Stimulated activated CD8-positive, alpha-beta memory T cell treated with anti-CD3 and anti-CD28 coated beads, Interleukin-7, amount 100 ng/mL, for 24 hours (primary cell): ENCODE measurements at places on chromosomes 4 and X.

GRCh38 chr4:183129675-183130074 is 30.6 kb downstream of the WWC2 start:
- no peak for DNase-seq

GRCh38 chr4:186839122-186840037 is 115.7 kb upstream of the FAT1 start:
- DNase-seq, result no peak

GRCh38 chr4:141652161-141652778 is 15.9 kb downstream of the IL15 start:
- DNase-seq, result no peak

DNA sequence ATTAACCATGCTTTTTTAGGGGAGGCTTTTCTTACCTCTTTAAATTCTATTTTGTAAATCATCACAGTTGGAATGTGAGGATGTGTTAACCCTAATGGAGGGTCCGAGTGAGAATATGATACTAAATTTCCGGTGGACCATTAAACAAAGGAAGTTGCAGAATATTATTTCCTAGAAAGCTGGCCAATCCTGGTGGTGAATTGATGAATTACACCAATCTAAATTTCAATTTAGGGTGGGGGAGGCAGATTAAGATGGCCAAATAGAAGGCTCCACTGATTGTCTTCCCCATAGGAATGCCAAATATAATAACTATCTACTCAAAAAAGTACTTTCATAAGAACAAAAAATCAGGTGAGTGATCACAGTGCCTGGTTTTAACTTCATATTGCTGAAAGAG is 1045.6 kb downstream of the GLUD2 start:
- DNase-seq, result no peak

GRCh38 chr4:98864560-98864959 is 64.4 kb downstream of the EIF4E start:
- DNase-seq, result no peak

DNA sequence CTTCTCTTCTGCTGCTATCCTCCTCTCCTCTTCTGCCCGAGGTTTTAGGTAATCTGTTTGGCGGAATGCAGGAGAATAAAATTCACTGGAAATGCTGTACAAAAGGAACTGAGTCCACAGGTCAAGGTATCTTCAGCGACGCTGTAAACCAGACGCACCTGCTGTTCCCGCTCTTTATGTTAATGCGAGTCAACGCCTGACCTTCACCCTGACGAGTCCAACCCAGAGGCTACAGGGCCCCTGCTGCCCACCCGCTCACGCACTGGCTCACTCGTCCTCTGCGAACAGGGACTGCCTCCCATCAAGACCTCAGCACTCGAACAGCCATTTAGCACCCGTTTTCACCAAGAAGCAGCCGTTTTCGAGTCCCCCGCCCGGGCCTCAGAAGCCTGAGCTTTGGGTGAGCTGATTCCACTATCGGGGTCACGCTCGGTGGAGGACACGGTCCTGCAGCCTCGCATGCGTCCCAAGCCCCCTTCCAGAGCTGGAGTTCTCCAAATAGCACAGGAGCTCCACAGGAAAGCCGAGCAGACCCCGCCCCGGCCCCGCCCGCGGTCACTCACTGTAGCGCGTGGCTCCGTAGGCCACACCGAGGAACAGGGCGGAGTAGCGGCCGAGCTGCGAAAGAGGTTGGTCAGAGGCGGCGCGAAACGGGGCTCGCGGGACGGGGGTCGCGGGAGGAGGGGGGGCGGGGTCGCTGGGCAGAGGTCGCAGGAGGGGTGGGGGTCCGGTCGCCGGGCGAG is 556 bp downstream of the ATP5ME start:
- DNase-seq, result no peak

- DNase-seq, result no peak
Measured at GRCh38 chr4:126530996-126531585, 1101.7 kb upstream of the INTU start.

GRCh38 chr4:152039691-152040090 is 278.9 kb upstream of the GATB start:
- no peak for DNase-seq

DNA sequence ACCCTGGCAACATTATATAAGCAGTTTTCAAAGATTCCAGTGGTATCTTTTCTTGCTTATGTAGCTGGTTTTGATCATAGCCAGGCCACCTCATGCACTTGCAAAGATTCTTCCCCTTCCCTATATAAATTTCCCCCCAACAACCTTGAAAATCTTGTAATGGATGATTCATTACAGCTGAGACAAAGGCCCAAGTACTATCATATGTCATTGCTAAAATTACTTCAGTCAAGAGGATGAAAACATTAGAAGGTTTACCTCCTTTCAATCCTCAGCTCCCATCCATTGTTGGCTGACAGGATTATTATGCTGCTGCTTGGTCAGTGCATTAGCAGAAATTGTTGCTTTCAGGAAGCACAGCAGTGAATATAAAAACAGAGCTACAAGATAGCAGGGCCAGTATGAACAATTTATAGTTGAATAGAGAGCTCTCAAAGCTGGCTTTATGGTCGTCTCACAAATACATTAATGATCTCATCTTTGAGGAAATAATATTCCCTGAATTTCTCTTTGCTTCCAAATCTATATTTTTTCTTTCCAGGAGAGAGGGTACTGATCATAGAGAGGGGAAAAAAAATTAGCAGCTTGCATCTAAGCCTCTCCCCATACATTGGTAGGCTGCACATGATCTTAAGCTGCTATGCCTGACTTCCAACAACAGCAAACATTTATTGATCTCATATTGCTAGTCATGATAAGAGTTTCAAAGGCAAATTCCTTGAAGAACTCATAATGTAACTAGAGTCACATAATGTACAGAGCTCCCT is 7.7 kb upstream of the ARHGEF38 start:
- no peak for DNase-seq

- no peak for DNase-seq
Measured at GRCh38 chrX:13923845-13924244, 105.8 kb downstream of the GEMIN8 start.
